ENCODE measurements at places on chromosomes 4 and X. TPM values are rescaled to one million over a fixed set of nuclear protein-coding genes. Genes with fewer than 3 reads are reported as not detected.

The BEX5 gene
- total RNA-seq, result 3.9 TPM

The TMEM255A gene
- total RNA-seq, result 1.2 TPM

DNA sequence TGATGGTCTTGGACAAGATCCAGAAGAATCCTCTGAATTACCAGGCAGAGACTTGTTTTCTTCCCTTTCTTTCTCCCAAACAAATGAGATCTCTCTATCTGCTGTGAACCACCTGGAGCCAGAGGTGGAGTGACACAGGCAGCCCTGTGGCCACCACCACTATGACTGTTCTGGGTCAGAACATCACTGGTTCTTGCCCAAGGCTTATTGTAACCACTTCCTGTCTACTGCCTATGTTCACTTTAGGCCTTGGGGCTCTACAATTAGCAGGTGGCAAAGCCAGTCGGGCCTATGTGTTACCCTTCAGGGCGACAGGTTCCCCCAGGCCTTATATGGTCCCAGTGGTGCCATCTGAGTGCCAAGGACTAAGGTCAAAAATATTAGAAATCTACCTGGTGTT, 161.2 kb downstream of the GLUD2 start:
- DNase-seq, result no peak
- H3K4me3 ChIP-seq, result no peak overlapping the region
- H3K4me1 ChIP-seq, result no peaks in the 10 kb centered on the region
- H3K27ac ChIP-seq, result no peak overlapping the region

The NSG1 gene
- not detected for total RNA-seq

- no peak overlapping the region for H3K4me3 ChIP-seq
- no peak overlapping the region for H3K27ac ChIP-seq
- no peak for DNase-seq
- no peaks in the 10 kb centered on the region for H3K4me1 ChIP-seq
Observed at GRCh38 chrX:6708041-6708440, 173.1 kb upstream of the VCX3A start.

GRCh38 chrX:15971696-15972095, 117.1 kb upstream of the AP1S2 start:
- no peak overlapping the region for H3K27ac ChIP-seq
- DNase-seq, result no peak
- H3K4me1 ChIP-seq, result no peaks in the 10 kb centered on the region
- H3K4me3 ChIP-seq, result no peak overlapping the region

DNA sequence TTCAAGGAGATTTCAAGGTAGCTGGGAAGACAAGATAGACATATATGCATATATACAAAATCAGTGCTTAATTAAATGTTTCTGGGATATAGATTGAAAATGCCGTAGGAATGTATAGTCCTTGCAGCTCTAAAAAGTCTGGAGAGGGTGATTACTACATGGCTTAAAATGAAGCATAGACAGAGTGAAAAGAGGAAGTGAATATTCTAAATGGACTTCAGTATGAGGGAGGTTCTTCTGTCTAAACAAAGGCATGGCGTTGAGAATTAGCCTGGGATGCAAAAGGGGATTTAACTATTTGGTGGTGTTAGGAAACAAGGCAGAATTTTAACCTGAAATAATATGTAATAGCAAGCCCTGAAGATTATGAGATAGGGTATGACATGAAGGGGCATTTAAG, 141.5 kb upstream of the FRMPD4 start:
- no peaks in the 10 kb centered on the region for H3K27me3 ChIP-seq
- H3K4me3 ChIP-seq, result no peak overlapping the region
- H3K27ac ChIP-seq, result no peak overlapping the region
- no peaks in the 10 kb centered on the region for H3K4me1 ChIP-seq

- no peaks in the 10 kb centered on the region for H3K36me3 ChIP-seq
- no peak for DNase-seq
- H3K4me1 ChIP-seq, result no peaks in the 10 kb centered on the region
- no peak overlapping the region for H3K4me3 ChIP-seq
- no peaks in the 10 kb centered on the region for H3K27me3 ChIP-seq
- H3K27ac ChIP-seq, result no peak overlapping the region
Observed at GRCh38 chrX:39859991-39860861, 237.5 kb downstream of the BCOR start.

DNA sequence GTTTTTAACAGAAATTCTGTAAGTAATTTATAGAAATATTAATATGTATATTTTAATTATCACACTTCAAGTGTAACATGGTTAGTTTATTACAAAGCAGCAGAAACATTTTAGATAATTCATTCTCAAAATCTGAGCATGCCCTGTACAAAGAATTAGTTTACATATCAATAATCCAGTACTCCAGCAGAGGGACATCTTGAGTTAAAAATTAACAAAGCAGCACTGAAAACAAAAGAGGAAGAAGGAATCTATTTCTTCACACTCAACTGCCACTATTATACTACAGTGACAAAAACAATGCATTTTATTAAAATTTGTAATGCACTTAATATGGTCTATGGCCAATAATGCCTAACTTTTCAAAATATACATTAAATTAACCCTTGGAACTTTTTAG, 179.1 kb upstream of the KLHL4 start:
- H3K4me3 ChIP-seq, result no peak overlapping the region
- H3K4me1 ChIP-seq, result no peaks in the 10 kb centered on the region
- H3K36me3 ChIP-seq, result no peaks in the 10 kb centered on the region

GRCh38 chr4:7999695-8000094, 60.0 kb upstream of the AFAP1 start:
- no peaks in the 10 kb centered on the region for H3K4me1 ChIP-seq
- H3K27me3 ChIP-seq, result no peaks in the 10 kb centered on the region
- DNase-seq, result no peak
- no peak overlapping the region for H3K27ac ChIP-seq
- H3K4me3 ChIP-seq, result no peak overlapping the region
- H3K36me3 ChIP-seq, result no peaks in the 10 kb centered on the region

GRCh38 chr4:35125995-35126712, 1118.2 kb downstream of the ARAP2 start:
- no peaks in the 10 kb centered on the region for H3K27me3 ChIP-seq
- H3K27ac ChIP-seq, result no peak overlapping the region
- no peaks in the 10 kb centered on the region for H3K4me1 ChIP-seq
- DNase-seq, result no peak
- H3K36me3 ChIP-seq, result no peaks in the 10 kb centered on the region

DNA sequence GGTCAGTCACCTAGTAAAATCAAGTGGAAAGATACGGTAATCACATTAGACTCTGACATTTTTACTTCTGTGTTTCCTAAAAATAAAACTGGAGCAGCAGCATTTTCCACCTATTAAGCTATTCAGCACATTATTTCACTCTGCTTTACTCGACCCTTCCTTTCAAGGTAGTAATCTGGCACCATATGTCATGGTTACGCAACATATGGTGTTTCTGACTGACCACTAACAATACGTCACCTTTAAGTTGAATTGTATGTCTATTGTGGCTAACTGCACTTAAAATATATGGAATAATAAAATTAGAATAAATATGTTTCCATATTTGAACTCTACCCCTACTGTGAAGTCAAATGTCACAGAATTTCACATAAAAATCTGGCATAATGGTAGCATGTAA, 168.8 kb downstream of the CDS1 start:
- no peak overlapping the region for H3K27ac ChIP-seq
- H3K4me1 ChIP-seq, result no peaks in the 10 kb centered on the region
- no peak overlapping the region for H3K4me3 ChIP-seq

The PPM1K gene
- 64.7 TPM for total RNA-seq

The FRMD7 gene
- total RNA-seq, result 1.6 TPM

DNA sequence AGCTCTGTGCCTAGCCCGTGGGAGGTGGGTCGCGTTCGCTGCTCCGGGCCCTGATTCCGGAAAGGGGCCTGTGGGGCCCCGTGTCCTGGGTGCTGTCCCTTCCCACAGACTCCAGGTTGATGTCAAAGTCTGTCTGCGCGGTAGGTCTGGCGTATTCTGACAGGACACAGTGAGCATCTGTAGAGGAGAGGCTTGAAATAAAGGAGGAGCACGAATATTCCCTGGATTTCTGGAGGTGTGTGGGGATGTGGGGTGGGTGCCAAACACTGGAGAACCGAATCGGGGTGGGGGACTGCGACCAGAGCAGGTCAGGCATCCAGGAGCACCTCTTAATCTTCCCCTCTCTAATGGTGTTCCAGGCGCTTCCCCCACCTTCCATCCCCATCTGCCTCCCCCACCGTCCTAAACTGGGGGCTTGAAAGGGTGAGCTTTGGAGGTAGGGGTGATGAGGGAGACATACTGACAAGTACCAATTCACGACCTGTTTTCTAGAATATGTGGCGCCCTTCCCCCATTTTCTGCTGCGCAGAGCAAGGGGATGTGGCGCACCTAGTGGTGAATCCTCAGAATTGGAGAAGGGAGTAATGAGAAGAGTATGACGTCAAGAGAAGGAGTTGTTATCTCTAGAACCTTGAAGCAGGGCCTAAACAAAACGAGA, 877 bp downstream of the GPRASP1 start:
- peak overlapping the region; percentile 61 for H3K4me3 ChIP-seq
- peaks cover 3% of the 10 kb centered on the region for H3K4me1 ChIP-seq
- H3K36me3 ChIP-seq, result no peaks in the 10 kb centered on the region
- H3K27me3 ChIP-seq, result no peaks in the 10 kb centered on the region
- H3K27ac ChIP-seq, result peak overlapping the region; percentile 79
- peak; percentile 73 for DNase-seq

The ZNF711 gene
- total RNA-seq, result 71.3 TPM

DNA sequence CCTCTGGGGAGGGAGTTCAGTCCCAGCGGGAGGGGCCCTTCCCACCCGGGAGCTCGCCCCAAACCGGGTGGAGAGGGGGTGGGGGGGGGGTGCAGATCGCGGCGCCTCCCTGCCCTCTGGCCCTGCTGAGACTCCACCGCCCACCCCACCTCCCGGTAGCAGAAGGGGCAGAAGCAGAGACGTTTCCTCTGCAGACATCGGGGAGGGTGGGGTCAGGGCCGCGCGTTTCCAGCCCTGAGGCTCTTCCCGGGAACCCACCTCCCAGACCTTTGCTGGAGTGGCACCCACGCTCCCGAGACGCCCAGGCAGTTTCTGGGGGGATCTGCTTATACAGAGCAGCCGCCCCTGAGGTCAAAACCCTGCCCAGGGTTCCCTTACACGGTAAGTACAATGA, 30.2 kb downstream of the CPLX1 start:
- H3K4me3 ChIP-seq, result no peak overlapping the region
- DNase-seq, result no peak
- H3K4me1 ChIP-seq, result no peaks in the 10 kb centered on the region
- H3K36me3 ChIP-seq, result no peaks in the 10 kb centered on the region
- peaks cover 20% of the 10 kb centered on the region for H3K27me3 ChIP-seq
- no peak overlapping the region for H3K27ac ChIP-seq

- H3K36me3 ChIP-seq, result no peaks in the 10 kb centered on the region
- H3K4me3 ChIP-seq, result no peak overlapping the region
- no peak for DNase-seq
- H3K27me3 ChIP-seq, result no peaks in the 10 kb centered on the region
- no peak overlapping the region for H3K27ac ChIP-seq
Observed at GRCh38 chrX:27276751-27277150, 186.4 kb downstream of the PPP4R3C start.

- H3K36me3 ChIP-seq, result no peaks in the 10 kb centered on the region
- no peak overlapping the region for H3K4me3 ChIP-seq
- DNase-seq, result no peak
- no peaks in the 10 kb centered on the region for H3K4me1 ChIP-seq
Observed at GRCh38 chr4:38523054-38523453, 140.9 kb upstream of the KLF3 start.

The HTN3 gene
- total RNA-seq, result not detected

- no peaks in the 10 kb centered on the region for H3K36me3 ChIP-seq
- no peak overlapping the region for H3K27ac ChIP-seq
- H3K27me3 ChIP-seq, result no peaks in the 10 kb centered on the region
Observed at GRCh38 chr4:77025643-77026321, 50.0 kb downstream of the CCNI start.

DNA sequence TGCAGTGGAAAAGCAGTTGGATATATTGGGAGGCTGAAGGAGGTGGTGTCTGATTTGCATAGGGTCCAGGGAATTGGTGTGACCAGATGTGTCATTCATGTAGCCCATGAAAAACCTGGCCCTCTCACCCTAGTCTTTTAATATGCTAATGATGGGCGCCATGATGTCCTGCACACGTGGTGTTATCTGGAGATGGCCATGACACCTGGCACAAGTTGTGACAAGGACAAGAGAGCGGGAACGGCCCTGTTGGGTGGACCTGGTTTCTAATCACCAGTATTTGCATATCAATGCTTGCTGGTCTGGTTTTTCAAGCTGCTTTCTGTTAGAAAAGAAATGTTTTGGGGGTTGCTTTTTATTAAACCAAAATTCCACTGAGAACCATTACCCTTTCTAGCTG, 87.4 kb downstream of the ZXDA start:
- no peak overlapping the region for H3K27ac ChIP-seq
- H3K4me1 ChIP-seq, result no peaks in the 10 kb centered on the region
- no peak for DNase-seq
- H3K4me3 ChIP-seq, result no peak overlapping the region
- H3K36me3 ChIP-seq, result no peaks in the 10 kb centered on the region
- H3K27me3 ChIP-seq, result no peaks in the 10 kb centered on the region

The NLGN3 gene
- total RNA-seq, result 5.1 TPM

DNA sequence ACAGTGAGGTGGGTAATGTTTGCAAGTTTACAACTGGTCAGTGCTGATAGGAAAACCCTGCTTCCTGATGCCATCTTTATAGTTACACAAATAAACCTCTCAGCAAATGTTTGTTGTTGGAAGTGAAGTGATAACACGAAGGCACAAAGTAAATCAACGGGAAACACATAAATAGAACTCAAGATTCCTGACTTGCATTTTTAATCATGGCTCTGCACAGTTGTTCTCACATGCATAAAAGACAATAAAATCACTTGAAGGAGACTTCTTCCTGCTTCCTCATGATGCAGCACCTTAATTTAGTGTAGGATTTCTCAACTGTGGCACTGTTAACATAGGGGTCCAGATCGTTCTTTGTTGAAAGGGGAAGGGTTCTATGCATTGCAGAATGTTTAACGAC, 907.7 kb downstream of the RAB28 start:
- no peaks in the 10 kb centered on the region for H3K36me3 ChIP-seq
- H3K27ac ChIP-seq, result no peak overlapping the region
- H3K4me3 ChIP-seq, result no peak overlapping the region

- H3K27ac ChIP-seq, result no peak overlapping the region
- no peaks in the 10 kb centered on the region for H3K4me1 ChIP-seq
- no peak overlapping the region for H3K4me3 ChIP-seq
- DNase-seq, result no peak
Observed at GRCh38 chr4:183328832-183329231, 6.6 kb upstream of the CLDN24 start.

The ASMT gene
- total RNA-seq, result not detected

GRCh38 chr4:37132351-37132974, 112.1 kb upstream of the NWD2 start:
- no peaks in the 10 kb centered on the region for H3K4me1 ChIP-seq
- no peaks in the 10 kb centered on the region for H3K36me3 ChIP-seq
- no peaks in the 10 kb centered on the region for H3K27me3 ChIP-seq
- no peak overlapping the region for H3K4me3 ChIP-seq

- peak; percentile 62 for DNase-seq
- H3K27ac ChIP-seq, result peak within 1 kb of the TSS; percentile 26
- peak within 1 kb of the TSS; percentile 23 for H3K4me3 ChIP-seq
- peaks cover 6% of the 10 kb centered on the region for H3K4me1 ChIP-seq
- H3K27me3 ChIP-seq, result no peaks in the 10 kb centered on the region
- H3K36me3 ChIP-seq, result no peaks in the 10 kb centered on the region
Observed at GRCh38 chr4:7192252-7193029, at the start of gene SORCS2. Gene SORCS2 (plus strand): TSS chr4:7192538.

The PRRG3 gene
- total RNA-seq, result not detected

The AP1S2 gene
- 76.6 TPM for total RNA-seq

GRCh38 chr4:53150631-53151488, 215.0 kb downstream of the SCFD2 start:
- H3K4me1 ChIP-seq, result no peaks in the 10 kb centered on the region
- no peaks in the 10 kb centered on the region for H3K36me3 ChIP-seq
